ENCODE measurements at places on chromosomes 16 and 17.
A peak's percentile ranks its signal among the peaks of the same experiment; 100 is the strongest.

- DNase-seq: no peak
Measured at GRCh38 chr16:87604634-87605111, 2.4 kb downstream of the JPH3 start.

DNA sequence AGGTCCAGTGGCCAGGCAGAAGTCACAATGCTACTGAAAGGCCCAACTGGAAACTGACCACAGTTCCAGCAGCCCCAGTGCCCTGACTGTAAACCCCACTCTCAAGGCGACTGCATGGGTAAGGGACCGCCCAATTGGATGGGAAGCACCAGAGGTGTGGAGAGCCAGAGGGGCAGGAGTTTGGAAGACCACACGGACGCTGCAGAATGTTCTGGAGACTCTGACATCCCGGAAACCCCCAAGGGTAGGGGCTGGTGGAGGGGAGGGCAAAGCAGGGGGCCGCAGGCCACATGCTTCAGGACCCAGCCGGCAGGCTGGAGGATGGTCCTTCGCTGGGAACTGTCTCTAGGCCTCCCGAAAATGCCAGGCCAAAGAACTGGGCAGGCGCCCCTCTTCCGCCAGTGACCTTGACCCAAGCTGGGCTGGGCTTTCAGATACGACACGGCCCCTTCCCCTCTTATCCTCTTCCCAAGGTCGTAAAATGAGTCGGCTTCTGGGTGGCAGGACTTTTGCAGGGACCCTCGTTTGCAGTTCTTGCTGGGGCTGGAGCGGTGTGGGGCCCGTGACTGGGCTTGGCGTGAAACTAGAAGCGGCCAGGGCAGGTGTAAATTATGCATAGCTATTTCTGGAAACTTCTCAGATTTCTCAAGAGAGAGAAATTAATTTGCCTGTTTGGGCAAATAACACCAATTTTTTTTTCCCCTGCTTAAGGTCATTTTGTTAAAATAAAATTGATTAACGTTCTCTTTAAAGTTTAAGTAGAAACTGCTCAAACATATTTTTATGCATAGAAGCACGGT, 110.2 kb downstream of the C16orf78 start:
- no peak for DNase-seq

DNA sequence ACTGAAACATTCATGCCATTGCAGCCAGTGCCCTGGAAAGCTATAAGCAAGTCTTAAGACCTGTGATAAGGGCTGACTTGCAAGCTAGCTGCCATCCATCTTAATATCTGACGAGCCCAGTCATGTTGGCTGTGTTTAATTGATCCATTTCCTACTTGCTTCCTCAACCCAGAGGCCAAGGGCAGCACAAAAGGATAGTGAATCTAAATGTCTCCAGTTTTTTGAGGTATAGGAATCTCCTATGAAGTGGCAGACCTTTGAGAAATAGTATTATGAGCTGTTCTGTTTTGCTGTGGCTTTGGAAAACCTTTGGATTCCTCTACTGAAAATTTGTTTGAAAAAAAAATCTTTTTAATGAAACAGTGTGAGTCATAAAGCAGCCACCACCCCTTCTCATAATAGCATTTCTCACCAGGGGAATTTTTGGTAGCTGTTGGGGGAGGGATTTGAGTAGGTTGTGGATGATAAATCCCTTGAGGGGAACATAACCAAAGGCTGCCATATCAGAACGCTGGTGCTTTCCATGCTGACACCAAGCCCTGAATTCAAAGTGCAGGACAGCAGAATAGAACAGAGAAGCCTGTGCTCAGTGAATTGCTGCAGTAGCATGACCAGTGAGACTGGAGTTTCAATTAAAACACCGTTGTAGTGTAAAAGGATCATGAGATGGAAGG, 12.9 kb downstream of the ZNRF1 start:
- no peak for DNase-seq

GRCh38 chr17:76529224-76530094, 8.1 kb downstream of the CYGB start:
- DNase-seq: peak; percentile 82

GRCh38 chr16:85105475-85105874, 6.8 kb downstream of the CIBAR2 start:
- DNase-seq: no peak

- DNase-seq: no peak
Measured at GRCh38 chr16:57663917-57664661, 4.0 kb upstream of the ADGRG3 start.

DNA sequence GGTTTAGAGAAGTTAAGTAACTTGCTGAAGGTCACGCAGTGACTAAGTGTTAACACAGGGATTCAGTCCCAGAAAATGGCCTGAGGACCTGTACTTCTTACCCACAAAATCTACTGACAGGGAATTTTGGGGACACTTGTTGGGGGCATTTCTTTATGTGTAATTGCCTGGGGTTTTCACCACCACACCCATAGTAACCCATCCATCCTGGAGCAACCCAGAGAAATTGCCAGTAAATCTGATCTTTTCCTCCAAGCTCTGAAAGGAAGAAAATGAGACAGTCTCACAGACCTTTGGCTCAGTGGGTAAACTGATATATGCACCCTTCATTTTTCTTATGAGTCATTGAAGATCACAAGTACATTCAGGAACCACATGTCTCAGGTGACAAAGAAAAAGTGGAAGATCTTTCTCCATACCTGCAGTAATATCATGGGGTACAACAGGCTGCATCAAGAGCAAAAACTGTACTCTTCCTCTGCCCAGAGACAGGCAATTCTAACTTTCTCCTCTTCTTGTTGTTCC, 81.0 kb downstream of the NOG start:
- no peak for DNase-seq
